ENCODE measurements at places on chromosomes 7 and 10. TPM values are rescaled to one million over a fixed set of nuclear protein-coding genes. Genes with fewer than 3 reads are reported as not detected.

PRSS37 gene
- total RNA-seq, result not detected

CADPS2 gene
- 50.4 TPM for total RNA-seq

AGAP9 gene
- total RNA-seq, result 6.8 TPM

GSTO2 gene
- total RNA-seq, result 18.1 TPM

LRRC4 gene
- total RNA-seq, result 0.23 TPM

SMKR1 gene
- total RNA-seq, result 0.59 TPM

KNDC1 gene
- total RNA-seq, result 10.8 TPM

SLC18A3 gene
- not detected for total RNA-seq

GRCh38 chr10:30158325-30158960 is 99.1 kb upstream of the JCAD start:
- no peaks in the 10 kb centered on the region for H3K36me3 ChIP-seq
- no peaks in the 10 kb centered on the region for H3K4me1 ChIP-seq
- H3K27ac ChIP-seq, result no peak overlapping the region
- H3K4me3 ChIP-seq, result no peak overlapping the region
- H3K27me3 ChIP-seq, result no peaks in the 10 kb centered on the region
- no peak for DNase-seq

- H3K36me3 ChIP-seq, result no peaks in the 10 kb centered on the region
- peak overlapping the region; percentile 48 for H3K27ac ChIP-seq
- peak; percentile 79 for DNase-seq
- H3K27me3 ChIP-seq, result no peaks in the 10 kb centered on the region
These were observed 29.8 kb upstream of the FGFR2 start for GRCh38 chr10:121627876-121628581.

DNA sequence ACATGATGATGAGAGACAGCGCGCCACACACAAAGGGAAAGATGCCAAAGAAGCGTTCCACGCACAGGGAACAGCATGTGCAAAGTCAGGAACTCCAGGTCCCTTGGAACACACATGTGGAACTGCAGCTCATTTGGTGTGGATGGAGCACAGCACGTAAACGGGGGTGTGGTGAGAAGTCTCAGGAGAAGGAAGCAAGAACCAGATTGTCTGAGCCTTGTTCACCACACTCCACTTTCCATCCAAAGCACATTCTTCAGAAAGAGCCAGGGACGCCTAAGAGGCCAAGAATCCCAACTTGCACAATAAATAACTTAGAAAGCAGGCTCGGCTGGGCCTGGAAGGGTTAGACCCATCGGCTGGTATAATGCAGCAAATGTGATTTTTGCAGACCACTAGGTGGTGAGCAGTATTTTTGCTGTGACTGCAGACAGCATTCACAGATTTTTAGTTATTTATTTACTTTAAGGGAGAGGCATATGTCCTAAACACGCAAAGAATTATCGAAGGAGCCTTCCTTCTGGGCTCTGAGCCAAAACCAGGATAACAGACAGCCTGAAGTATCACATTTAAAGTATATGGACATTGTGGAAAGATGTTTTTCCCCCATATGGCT is 27.9 kb upstream of the ASCC1 start:
- H3K36me3 ChIP-seq, result no peaks in the 10 kb centered on the region
- peaks cover 35% of the 10 kb centered on the region for H3K4me1 ChIP-seq
- peak overlapping the region; percentile 91 for H3K27ac ChIP-seq
- peak; percentile 64 for DNase-seq
- H3K4me3 ChIP-seq, result no peak overlapping the region
- no peaks in the 10 kb centered on the region for H3K27me3 ChIP-seq

DNA sequence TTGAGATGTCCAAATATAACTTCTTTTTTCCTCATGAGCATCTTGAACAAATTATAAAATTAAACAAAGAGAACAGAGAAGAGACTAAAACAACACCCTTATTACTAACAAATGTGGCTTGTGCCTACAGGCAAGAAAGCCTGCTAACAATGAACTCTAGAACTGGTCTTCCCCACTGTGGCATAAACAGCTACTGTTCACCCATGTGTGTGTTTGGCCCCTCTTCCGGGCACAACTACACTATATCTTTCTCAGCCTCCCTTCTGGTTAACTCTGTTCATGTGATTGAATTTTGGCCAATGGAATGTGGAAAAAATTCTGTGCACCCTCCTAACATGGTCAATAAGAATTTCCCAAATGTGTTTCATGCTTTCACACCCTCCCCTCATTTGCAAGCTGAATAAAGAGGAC is 117.0 kb downstream of the KBTBD2 start:
- H3K4me1 ChIP-seq, result no peaks in the 10 kb centered on the region
- no peaks in the 10 kb centered on the region for H3K36me3 ChIP-seq
- H3K27ac ChIP-seq, result no peak overlapping the region
- no peak overlapping the region for H3K4me3 ChIP-seq
- no peak for DNase-seq

- DNase-seq, result no peak
- H3K4me1 ChIP-seq, result peaks cover 13% of the 10 kb centered on the region
- H3K36me3 ChIP-seq, result no peaks in the 10 kb centered on the region
- peak overlapping the region; percentile 67 for H3K27ac ChIP-seq
These were observed 10.7 kb upstream of the KMT2E start for GRCh38 chr7:105003275-105003674.

- H3K4me1 ChIP-seq, result no peaks in the 10 kb centered on the region
- no peak for DNase-seq
- H3K27me3 ChIP-seq, result no peaks in the 10 kb centered on the region
These were observed 20.4 kb downstream of the KNDC1 start for GRCh38 chr10:133180192-133180964.

GRCh38 chr10:49134327-49134726 is 506 bp upstream of the FAM170B start:
- no peaks in the 10 kb centered on the region for H3K27me3 ChIP-seq
- no peak overlapping the region for H3K27ac ChIP-seq
- H3K36me3 ChIP-seq, result no peaks in the 10 kb centered on the region
- no peak overlapping the region for H3K4me3 ChIP-seq
- DNase-seq, result no peak
- H3K4me1 ChIP-seq, result no peaks in the 10 kb centered on the region

DNA sequence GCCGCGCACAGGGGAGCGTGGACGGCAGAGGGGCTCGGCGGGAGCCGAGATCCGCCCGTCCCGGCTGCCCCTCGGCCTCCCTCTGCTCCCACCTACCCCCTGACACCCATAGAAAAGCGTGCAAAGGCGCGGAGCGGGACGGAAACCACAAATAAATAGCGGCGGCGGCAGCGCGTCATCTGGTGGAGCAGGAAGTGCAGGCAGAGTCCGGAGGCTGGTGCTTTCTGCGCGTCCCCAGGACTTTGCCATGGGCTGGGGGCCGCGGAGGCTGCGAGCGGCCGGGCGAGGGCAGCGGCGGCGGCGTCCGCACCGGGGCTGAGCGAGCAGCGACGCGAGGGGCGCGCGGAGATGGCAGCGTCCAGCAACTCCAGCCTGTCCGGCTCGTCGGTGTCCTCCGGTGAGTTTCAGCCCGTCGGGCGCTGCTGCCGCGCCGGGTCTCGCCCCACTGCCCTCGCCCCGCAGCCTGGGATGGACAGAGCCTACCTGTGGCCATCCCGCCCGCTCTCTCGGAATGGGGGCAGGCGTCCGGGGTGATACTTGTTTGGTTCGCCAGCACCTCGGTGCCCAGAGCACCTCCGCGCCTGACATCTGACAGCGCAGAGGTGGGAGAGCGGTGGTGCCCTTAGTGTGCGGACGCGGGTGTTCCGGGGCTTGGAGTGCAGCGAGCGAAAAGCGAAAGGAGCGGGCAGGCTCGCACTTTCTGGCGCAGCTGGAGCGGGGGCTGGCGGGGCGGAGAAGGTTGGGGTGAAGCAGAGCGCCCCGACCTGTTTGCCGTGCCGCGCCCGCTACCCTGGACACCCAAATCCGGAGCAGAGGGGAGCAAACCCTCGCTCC is at the start of gene CHN2:
CHN2 (plus strand) TSS at position 182 of the 834 bp plus-strand sequence.
- peak; percentile 43 for DNase-seq
- H3K4me1 ChIP-seq, result no peaks in the 10 kb centered on the region
- no peaks in the 10 kb centered on the region for H3K27me3 ChIP-seq
- H3K27ac ChIP-seq, result peak within 1 kb of the TSS; percentile 53
- no peaks in the 10 kb centered on the region for H3K36me3 ChIP-seq

- no peaks in the 10 kb centered on the region for H3K36me3 ChIP-seq
- no peak for DNase-seq
- no peaks in the 10 kb centered on the region for H3K4me1 ChIP-seq
- H3K27ac ChIP-seq, result no peak overlapping the region
These were observed 76.5 kb downstream of the ARL5B start for GRCh38 chr10:18735711-18736110.

GRCh38 chr10:120746001-120746777 is 105.0 kb upstream of the WDR11 start:
- H3K36me3 ChIP-seq, result no peaks in the 10 kb centered on the region
- H3K27me3 ChIP-seq, result no peaks in the 10 kb centered on the region
- H3K4me1 ChIP-seq, result no peaks in the 10 kb centered on the region
- no peak overlapping the region for H3K4me3 ChIP-seq
- no peak for DNase-seq

GRCh38 chr7:6218329-6218728 is 54.1 kb downstream of the CYTH3 start:
- no peak overlapping the region for H3K27ac ChIP-seq
- no peaks in the 10 kb centered on the region for H3K27me3 ChIP-seq
- H3K4me3 ChIP-seq, result no peak overlapping the region

DNA sequence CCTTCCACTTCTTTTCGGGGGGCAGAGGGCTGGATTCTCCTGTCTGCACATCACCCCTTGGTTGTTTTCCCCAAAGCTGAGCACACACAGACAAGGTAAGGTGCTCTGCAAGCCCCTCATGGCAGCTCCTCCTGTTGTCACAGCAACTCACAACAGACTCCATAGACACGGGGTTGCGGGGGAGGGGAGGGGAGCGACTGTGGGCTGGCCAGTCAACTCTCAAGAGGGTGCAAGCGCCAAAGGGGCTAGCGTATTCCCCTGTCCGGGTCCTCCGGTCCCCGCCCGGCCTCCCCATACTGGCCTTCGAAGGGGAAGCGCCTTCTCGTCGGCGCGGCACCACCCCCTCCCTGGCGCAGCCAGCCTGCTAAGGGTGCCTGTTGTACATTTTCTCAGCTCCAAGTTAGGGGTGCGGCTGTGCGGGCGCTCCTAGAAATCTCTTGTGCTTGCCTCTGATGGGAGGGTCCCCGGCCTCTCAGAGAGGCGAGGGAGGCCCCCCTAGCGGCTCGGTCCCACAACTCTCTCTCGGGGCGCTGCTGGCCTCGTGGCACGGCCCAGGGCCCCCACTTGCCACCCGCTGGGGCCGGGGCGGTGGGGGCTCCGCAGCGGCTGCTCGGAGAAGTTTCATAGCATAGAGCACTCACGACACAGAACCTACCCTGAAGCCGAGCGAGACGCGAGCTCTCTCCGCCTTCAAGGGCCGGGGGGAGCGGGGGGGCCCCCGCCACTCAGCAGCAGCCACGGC is 498 bp downstream of the RHOBTB1 start:
- H3K4me1 ChIP-seq, result no peaks in the 10 kb centered on the region
- H3K36me3 ChIP-seq, result no peaks in the 10 kb centered on the region
- peak; percentile 21 for DNase-seq
- peak overlapping the region; percentile 84 for H3K27ac ChIP-seq
- H3K27me3 ChIP-seq, result no peaks in the 10 kb centered on the region

DNA sequence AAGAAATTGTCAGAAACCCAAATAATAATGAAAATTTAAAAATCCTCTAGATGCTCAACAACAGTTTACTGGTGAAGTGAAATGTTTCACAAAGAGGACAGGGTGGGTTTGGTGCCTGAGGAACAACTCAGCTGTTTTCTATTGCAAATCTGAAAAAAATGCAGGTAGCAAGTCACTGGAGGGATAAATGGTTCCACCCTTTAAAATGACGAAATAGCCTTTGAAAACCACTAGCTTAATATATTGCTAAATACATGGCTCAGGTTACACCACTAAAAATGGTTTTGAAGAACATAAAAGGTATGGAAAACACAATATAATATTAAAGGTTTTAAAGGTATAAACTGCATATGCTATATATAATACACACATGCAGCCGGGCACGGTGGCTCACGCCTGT is 69.5 kb downstream of the LMBR1 start:
- H3K27ac ChIP-seq, result no peak overlapping the region
- no peak overlapping the region for H3K4me3 ChIP-seq
- H3K4me1 ChIP-seq, result no peaks in the 10 kb centered on the region

GRCh38 chr10:12780634-12781601 is 220.6 kb downstream of the CCDC3 start:
- H3K4me1 ChIP-seq, result peaks cover 2% of the 10 kb centered on the region
- no peak overlapping the region for H3K27ac ChIP-seq
- H3K36me3 ChIP-seq, result no peaks in the 10 kb centered on the region
- H3K4me3 ChIP-seq, result no peak overlapping the region

- no peak for DNase-seq
- H3K4me3 ChIP-seq, result no peak overlapping the region
- H3K36me3 ChIP-seq, result no peaks in the 10 kb centered on the region
- no peaks in the 10 kb centered on the region for H3K4me1 ChIP-seq
- H3K27ac ChIP-seq, result no peak overlapping the region
These were observed 2.1 kb downstream of the TBX20 start for GRCh38 chr7:35251606-35252310.

- no peak for DNase-seq
- no peaks in the 10 kb centered on the region for H3K36me3 ChIP-seq
- H3K27ac ChIP-seq, result no peak overlapping the region
- H3K4me1 ChIP-seq, result no peaks in the 10 kb centered on the region
These were observed 516.7 kb downstream of the ADRA2A start for GRCh38 chr10:111593578-111593977.

All from prostate gland (tissue), 2 donors.